Dorsolateral prefrontal cortex (tissue), 122 donors: ENCODE measurements at places on chromosomes 4 and X.

GRCh38 chr4:183658362-183659028 lies 490 bp downstream of the RWDD4 start:
- DNase-seq, result no peak

DNA sequence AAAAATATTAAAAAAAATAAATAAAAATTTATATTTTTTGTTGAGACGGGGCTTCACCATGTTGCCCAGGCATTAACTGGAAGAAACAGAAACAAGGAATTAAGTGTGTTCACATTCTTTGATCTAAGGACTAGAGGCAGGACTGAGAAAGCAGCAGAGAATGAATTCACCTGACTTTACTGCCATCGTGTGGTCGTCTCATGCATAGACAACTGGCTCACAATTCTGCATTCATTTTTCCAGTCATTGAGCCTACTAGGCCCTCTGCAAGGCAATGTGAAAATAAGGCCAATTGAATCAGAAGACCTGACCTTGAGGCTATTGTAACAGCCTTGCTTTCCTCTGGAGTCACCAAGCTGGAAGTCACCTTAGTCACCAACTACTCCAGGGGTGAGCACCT lies 37.4 kb downstream of the LHFPL1 start:
- peak; percentile 41 for DNase-seq

- DNase-seq, result no peak
Observed at GRCh38 chrX:150700107-150700506, 6.9 kb downstream of the MTMR1 start.

- peak; percentile 81 for DNase-seq
Observed at GRCh38 chrX:23742697-23743622, at the start of gene ACOT9. Gene ACOT9, minus strand, starts transcription at chrX:23743276. Its CDS starts 132 bp downstream, at chrX:23743144.

- peak; percentile 46 for DNase-seq
Observed at GRCh38 chr4:15148199-15148598, 145.9 kb downstream of the CPEB2 start.

DNA sequence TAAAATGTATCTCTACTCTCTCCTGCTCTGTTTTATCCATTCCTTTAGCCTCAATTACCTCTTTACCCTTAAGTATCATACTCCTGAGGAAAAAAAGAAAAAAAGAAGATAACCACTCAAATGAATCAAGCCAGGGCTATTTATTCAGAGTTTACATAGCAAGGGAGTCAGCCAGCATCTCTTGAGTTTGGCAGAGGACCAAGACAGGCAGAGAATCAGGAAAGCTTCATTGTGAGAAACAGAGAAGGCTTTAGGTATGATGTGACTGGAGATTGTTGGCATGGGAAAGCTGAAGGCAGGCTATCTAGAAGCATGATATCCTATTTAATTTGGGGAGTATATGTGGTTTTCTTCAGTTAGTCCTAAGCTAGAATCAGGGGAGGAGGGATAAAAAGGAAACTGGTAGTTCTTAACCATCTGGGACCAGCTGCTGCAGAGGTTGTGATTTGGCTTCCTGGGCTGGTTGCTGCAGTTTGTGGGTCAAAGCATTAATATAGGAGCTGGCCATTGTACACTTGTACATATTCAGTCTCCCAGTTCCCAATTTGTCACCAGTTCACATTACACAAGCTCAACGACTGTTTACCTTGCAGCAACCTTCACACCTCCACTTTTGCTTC lies 11.2 kb downstream of the APELA start:
- no peak for DNase-seq

DNA sequence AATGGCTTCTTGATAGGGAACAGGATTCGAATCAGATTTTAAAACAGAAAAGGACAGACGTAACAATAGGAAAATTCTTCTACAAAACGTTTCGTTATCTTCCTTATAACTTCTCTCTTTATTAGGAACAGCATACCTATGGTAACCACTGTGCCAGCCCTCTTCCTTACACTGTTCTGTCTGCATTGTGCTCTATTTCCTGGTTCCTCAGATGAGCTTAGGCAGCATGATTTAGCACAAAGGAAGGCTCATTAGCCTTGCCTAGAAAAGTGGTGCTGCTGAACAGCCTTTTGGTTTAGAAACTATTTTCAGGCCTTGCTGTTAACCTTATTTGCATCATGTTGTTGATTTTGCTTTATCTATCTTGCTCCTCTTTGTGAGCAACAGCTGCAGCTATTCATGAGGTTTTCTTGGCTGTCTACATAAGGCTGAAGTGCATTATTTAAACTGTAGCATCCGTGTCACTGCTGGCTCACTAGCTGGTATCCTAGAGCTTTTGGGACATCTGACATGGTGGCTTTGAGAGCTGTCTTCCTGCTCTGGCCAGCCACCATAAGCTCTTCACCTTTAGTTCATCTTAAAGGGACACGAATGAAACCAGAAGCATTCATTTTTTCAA lies 69.9 kb upstream of the NRK start:
- no peak for DNase-seq

GRCh38 chr4:38279077-38279476 lies 318.9 kb downstream of the PTTG2 start:
- DNase-seq, result no peak

- no peak for DNase-seq
Observed at GRCh38 chrX:65997978-65998717, 41.7 kb downstream of the VSIG4 start.

- no peak for DNase-seq
Observed at GRCh38 chr4:165207016-165207430, 338 bp upstream of the KLHL2 start.

DNA sequence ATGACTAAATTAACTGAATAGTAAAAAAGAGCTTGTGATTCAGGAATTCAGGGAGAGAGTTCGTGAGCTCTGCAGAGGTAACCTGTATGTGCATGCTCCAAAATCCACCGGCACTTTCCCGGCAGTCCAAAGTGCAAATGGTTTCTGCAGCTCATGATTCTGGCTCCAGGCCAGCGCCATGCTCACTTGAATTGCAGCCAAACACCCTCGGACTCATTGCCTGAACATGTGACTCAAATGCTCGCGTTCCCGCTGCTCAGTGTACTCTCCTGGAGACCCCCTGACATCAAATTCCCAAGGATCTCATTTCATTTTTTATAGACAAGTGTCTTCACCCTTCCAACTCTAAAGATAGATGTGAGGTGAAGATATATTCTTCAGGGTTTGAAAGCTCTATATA lies 44.1 kb upstream of the SH3RF1 start:
- peak; percentile 62 for DNase-seq

- no peak for DNase-seq
Observed at GRCh38 chr4:76212851-76213414, 691 bp downstream of the SCARB2 start.

- DNase-seq, result no peak
Observed at GRCh38 chrX:13093529-13094140, 49.2 kb upstream of the FAM9C start.

DNA sequence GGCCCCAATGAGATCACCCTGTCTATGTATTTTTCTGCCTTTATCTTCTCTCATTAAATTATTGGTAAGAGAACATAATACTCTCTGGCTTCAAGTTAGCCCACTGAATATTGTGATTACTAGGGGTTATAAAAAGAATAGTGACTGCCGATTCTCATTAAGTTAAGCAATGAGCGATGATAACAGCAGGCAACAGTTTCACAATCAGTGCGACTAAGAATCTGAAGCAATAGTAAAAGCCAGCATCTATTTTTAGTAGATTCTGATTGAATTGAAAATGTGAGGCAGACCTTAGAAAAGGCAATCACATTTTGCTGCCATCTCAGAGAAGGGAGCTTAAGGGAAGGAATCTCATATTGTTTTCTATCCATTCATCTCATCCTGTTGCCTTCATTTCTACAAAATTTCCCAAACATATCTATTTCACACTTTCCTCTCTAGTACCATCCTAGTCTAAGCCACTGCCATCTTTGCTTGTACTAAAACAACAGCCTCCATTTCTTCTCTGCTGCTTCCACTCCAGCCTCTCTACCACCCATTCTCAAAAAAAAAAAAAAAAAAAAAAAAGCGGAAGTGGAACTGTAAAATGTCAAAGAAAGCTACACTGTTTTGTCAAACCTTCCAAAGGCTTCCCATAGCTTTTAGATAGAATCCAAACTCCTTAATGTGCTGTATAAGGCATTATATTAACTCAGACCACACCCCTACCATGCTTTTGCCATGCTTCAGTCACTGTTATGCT lies 17.4 kb downstream of the GABRA4 start:
- DNase-seq, result no peak

DNA sequence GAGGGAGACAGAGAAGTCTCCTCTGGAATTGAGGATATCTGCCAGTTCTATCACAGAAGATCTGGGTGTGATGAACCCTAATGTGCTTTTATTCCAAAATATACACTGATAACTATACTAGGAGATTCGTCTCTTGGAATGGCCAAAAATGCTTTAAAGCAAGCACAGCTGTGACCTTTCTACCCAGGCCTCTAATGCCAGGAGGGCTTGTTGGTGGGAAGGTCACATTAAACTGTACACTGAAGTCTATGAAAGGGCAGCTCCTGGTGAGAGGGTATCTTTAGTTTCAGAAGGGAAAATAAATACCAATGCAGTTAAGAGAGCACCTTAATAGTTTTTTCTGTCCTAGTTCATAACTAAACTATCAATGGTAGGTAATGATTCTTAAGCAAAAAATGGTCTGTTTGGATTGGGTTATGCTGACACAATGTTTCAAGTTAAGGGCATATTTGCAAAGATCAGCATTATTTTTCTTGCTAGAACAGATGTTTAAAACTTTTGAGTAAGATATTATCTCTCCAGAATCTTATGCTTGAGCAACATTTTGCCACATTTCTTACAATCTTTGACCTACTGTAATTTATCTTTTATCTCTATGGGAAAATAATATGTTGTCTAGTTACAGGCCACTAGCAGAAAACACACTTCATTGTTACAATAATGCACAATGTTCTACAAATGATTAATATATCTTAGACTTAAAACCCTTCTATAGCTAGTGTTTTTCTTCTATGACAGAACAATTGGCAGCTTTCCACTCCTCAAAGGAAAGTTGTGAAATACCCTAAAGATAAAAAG lies 59.6 kb downstream of the SEC24D start:
- DNase-seq, result no peak

DNA sequence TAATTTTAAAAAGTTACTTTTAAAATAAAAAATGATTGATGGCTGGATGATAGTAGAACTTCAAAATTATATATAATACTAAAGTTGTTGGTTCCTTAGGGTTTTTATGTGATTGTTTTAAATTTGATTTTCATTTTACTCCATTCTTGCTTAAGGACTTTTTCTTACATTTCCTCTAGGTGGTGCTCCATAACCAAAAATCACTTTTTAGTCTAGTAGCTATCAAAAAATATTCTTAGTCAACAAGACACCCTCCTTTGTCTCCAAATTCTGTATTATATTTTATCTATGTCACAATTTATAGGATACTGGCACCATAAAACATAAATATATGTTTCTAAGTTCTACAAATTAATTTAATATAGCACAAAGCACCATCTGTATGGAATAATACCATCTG lies 67.2 kb upstream of the BRWD3 start:
- DNase-seq, result no peak

DNA sequence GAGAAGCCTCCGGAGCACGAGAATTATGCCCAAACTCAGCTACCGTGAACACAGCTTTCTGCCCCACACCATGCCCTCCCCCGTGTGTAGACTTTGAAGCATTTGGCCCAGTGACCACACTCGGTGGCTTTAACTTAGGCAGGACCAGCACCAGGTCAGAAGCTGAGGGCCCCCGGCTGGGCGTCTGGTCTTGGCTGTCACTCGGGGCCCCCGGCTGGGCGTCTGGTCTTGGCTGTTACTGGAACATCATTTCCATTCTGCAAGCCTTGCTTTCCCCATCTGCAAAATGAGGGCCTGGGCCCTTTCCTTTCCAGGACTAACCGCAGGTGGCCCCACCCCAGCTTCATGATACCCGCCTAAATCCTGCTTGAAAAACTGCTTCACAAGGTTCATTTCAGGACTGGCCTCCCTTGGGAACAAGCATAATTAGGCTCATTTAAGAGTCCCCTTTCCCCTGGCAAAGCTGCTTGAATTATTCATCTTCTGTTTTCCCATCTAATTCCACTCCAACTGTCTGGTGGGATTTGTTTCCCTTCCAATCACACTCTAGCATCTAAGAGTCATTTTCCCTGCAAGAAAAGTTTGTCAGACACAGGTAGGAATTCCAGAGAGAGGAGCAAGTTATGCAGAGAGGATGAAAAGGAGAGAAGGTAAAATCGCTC lies 82.5 kb downstream of the WFS1 start:
- DNase-seq, result no peak

- DNase-seq, result no peak
Observed at GRCh38 chrX:31098079-31098478, 26.2 kb upstream of the FTHL17 start.

DNA sequence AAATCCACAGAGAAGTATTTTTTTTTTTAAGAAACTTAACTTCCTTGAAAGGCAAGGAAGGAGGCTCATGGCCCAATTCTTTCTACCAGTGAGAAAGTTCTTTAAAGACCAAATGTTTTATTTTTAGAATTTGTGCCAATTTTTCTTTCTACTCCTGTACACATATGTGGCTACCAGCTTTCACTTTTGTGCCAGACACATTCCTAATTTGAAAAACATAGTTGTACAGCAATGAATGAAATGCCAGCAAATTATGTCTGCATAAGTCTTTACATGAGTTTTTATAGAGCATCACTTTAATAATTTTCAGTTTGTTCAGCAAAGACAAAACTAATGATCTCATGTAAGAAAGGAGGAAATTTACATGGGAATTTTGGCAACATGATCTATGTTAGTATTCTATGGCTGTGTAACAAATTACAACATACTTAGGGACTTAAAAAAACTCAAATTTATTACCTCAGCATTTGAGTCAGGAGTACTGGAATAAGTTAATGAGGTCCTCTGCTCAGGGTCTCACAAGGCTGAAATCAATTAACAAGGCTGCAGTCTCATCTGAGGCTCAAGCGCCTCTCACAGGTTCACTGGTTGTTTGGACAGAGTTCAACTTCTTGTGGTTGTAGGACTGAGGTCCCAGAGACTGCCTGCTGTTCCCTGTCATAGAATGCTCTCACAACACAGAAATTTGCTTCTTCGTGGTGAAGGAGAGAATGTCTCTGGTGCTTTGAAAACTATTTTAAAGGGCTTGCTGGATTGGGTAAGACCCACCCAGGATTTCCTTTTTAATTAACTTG lies 678.2 kb upstream of the FAM241A start:
- no peak for DNase-seq

GRCh38 chr4:141028024-141028529 lies 105.2 kb downstream of the RNF150 start:
- DNase-seq, result no peak

DNA sequence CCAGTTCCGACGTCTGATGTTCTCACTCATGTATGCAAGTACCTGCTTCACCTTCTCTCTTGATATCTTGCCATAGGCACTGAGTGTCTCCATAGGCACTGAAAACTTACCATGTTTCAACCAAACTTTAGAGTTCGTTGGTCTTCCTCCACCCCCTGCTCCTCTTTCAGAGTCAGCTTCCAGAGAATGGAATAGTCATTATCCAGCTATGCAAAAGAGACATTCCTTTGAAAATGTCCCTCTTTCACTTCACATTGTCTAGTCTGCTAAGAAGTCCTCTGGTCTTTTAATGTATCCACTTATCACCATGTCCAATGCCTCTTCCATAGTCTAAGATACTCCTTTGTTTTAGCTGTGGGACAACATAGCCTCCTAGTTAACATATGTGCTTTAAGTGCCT lies 566.0 kb upstream of the TENM3 start:
- no peak for DNase-seq
